ENCODE measurements at places on chromosomes 7 and 10.

DNA sequence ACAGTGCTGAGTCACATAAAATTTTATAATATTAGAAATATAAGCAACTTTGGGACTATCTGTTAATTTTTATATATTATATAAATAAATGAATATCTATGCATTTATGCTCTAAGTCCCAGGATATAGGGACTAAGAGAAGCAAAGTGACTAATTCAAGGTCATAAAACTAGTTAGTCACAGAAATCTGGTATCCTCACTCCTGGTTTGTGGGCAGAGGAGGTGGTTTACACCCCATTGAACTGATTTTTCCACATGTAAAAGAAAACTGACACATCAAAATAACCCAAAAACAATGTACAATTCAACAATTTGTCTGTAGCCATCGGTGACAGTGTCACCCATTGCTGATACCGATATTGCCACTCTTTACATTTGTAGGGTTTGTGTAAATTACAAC lies 3.0 kb downstream of the PCLO start:
- DNase-seq, result no peak

DNA sequence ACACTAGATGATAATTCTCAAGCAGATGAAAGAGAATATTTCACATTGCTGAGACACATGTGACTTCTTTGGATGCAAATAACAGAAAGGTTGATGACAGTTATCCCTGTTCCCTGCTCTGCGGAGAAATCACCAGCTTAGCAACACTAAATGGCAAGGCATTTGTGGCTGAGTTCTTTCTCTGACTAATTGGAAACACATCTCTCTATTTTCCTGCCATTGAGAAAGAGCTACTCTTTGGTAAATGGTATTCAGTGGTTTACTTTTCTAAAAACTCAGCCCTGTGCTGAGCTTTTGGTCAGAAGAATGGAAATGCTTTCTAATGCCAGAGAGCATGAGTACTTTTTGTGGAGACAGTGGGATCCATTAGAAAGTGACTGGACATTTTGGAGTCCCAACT lies 771.4 kb downstream of the LRMDA start:
- peak; percentile 85 for DNase-seq

GRCh38 chr10:13758756-13759155 lies 172.0 kb downstream of the PRPF18 start:
- peak; percentile 18 for DNase-seq

DNA sequence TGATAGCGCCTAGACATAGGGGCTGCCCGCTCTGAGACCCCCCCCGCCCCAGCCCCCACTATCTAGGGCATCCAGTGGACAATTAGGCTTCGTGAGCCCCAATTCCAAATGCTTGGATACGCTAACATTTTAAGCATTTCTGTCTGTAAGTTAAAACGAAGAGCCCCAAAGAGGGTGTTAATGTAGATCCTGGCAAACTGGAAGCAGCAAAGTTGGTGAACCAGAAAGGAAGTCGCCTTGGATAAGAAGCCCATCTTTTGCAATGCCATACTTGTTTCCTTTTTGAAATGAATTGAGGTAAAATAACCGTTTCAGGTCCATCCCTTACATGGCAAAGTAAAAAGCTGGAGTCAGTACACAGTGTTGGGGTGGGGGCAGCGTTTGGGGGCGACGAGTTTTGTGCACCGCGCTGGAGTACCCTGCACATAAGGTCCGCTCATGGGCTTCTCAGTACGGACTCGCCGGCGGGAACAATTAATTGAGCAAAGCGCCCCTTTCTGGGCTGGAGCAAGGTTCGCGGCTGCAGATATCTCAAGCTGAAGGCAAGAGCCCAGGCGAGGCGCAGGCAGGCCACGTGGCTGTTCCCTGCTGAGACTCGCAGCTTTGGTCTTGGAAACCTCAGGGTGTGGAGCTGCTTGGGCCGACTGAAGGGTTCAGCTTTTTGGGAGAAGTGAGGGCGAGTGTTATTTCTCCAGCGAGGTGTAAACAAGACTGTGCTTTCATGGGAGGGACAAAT lies 1.4 kb upstream of the TWIST1 start:
- DNase-seq, result peak; percentile 28

DNA sequence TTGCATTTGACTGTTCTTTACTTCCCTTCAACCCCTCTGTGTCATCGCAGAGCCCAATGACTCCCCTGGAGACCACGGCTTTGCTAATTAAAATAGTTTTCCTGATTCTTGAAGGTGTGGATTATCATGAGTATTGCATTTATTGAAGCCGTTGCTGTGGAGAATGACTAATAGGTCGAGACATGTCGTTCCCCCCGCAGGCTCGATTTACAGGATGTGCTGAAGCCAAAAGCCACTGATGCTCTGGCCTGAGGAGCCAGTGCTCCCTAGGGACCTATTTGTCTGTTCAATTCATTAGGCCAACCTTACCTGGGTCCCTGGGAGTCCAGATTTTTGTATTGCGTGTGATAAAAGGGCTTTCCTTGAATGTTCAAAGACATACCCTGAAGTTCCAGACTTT lies 102.3 kb downstream of the NPTX2 start:
- no peak for DNase-seq

DNA sequence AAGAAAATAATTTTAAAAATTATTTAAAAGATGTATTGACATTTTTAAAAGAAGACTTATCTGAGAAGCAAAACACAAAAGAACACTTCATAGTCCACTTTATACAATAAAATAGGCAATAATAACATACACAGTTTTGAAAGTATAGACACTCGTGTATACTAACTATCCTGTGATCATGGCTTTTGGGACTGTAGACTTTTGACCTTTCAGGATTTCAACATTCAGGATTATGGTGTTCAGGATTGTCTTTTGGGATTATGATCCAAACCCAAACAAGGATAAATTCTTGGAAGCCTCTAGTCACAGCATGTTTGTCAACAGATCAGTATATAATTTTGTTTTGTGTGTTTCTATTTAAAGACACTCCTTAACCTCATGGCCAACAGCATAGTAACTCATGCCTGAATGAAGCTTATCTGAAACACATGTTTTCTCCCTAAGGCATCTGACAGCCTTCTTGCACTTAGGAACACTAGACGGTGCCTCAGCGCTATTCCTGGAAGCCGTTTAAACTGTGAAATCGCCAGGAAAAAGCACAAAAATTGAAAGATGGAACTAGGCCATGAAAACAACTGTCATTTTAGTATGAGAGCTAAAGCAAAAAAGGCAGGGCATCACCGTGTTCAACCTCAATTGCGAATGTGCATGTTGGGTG lies 29.9 kb downstream of the GSAP start:
- DNase-seq, result peak; percentile 5

GRCh38 chr10:79610601-79611191 lies at the start of gene SFTPA1:
SFTPA1 (plus strand) TSS chr10:79610939; CDS start chr10:79611826, 887 bp downstream.
- DNase-seq, result no peak

DNA sequence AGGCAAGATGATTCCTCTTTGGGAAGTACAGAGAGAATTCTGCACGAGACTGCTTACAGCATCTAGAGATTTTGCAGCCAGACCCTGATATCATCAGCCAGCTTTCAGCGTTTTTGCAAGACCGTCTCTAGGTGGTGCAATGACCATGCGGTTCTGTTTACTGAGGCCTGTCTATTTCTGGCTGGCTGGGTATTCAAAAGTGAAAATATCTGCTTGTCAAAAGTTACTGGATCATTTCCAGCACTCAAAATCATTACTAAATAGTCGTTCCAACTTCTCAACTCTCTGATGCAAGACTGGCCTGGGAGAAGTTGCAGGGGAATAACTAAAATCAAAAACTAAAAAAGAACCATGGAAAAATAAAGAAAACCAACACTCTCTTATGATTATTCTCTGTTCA lies 240.1 kb downstream of the ELMO1 start:
- DNase-seq, result peak; percentile 51

- DNase-seq, result peak; percentile 89
Observed at GRCh38 chr10:60827791-60828488, 49.7 kb downstream of the CDK1 start.

GRCh38 chr7:65798111-65799075 lies 74.5 kb upstream of the VKORC1L1 start:
- peak; percentile 77 for DNase-seq

GRCh38 chr7:155916926-155917655 lies 104.8 kb upstream of the SHH start:
- no peak for DNase-seq

GRCh38 chr10:76649723-76650127 lies 987.9 kb downstream of the KCNMA1 start:
- DNase-seq, result peak; percentile 62

- DNase-seq, result no peak
Observed at GRCh38 chr10:65660006-65660405, 1265.8 kb upstream of the LRRTM3 start.

DNA sequence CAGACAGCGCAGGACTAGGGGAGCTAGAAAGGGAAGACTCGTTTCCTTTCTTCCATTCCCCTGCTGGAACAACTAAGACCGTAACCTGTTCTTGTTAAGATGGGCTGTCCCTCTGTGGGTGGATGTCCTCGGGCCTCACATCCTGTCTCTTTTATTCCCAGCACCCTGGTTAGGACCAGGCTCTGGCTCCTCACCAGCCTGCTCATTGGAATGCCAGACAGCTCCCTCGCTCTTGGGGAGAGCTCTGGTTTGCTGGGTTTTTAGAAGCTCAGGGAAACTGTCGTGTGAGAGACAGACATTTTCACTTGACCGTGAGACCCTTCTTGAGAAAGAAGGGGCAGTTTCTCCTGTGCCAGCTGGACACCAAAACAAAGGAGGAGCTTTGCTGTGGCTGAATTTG lies 58.1 kb upstream of the HABP2 start:
- peak; percentile 64 for DNase-seq

GRCh38 chr7:90320418-90320800 lies 695 bp downstream of the FAM237B start:
- DNase-seq, result no peak

- no peak for DNase-seq
Observed at GRCh38 chr7:47938574-47939165, 9.6 kb downstream of the PKD1L1 start.

DNA sequence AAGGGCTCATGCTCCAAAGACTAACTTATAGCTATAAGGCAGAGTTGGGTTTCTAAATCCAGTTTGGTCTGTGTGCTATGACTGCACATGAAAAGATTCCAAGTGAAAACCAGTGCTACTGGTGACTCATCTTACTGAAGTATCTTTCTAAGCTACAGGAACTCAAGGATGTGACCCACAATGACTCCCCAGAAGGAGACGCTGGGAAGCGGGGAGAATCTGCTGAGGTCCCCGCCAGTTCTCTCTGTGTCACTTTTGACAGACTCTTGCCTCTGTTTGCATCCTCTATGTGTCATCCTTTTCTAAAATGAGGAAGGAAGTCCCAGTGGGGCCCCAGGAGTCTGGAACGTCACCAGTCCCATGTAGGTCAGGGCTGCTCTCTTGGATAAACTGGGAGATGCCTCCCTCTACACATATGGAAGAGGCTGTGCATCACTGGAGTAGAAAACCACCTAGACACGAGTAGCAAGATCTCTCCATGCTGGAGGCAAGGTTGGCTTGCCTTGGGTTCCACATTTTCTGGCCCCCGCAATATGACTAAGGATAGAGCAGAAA lies 28.8 kb upstream of the GPR26 start:
- DNase-seq, result peak; percentile 80

- DNase-seq, result no peak
Observed at GRCh38 chr7:143953421-143953820, 1.2 kb upstream of the OR2F1 start.

DNA sequence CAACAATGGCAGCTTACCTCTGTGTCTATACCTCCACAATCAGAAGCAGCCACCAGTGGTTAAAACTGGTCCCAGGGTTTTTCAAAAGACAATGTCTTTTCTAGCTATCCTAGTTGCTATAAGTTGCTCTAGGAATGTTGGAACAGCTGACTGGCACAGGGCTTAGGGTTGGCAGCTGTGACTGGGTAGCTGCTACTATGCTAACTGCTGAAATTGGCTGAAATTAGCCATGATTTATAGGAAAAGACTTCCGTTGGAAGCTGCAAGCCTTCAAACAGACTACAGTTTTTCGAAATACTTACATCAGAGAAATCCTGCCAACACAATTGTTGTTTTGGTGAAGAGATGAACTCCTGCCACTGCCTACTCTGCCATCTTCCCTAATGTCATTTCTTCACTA lies 102.3 kb downstream of the MKX start:
- DNase-seq, result no peak

GRCh38 chr10:26367771-26368170 lies 70.4 kb upstream of the APBB1IP start:
- peak; percentile 61 for DNase-seq

DNA sequence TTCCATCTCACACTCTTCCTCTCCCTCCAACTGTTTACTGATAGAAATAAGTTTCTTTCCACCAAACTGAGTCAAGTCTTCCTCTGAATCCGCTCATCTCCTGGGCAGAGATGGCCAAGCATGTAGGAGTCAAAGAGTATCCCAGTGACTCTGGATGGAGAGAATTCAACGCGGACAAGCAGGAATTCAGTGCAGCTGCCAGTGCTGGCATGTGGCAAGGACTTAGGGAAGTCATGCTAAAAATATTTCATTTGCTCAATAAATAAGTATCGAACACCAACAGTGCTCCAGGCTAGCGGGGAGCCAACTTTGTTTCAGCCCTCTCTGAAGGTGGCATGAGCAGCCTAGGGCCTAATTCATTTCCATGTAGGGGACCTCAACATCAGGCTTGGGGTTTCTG lies 351.6 kb upstream of the ZMIZ1 start:
- peak; percentile 85 for DNase-seq

GRCh38 chr7:139511315-139511714 lies 12.2 kb upstream of the CLEC2L start:
- DNase-seq, result no peak

DNA sequence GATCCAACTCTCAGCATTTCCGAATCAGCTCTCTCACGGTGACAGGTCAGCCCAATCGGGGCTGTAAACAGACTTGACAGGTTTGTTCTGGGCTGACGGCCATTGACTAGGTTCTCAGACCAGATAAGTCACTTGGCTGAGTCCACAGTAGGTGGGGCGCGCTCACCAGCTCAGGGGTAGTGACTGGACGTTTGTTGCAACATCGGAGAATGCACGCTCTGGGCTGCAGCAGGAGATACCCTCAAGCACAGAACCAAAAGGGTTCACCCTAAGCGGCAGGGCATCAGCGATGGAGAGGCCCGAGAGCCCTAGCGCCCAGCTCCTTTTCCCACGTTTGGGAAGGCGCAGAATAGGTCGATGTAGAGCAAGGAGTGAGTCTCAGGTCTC lies 1.8 kb downstream of the KLLN start:
- DNase-seq, result peak; percentile 87

GRCh38 chr7:105177026-105177425 lies 163.0 kb downstream of the KMT2E start:
- no peak for DNase-seq

GRCh38 chr7:8982338-8982992 lies 549.1 kb downstream of the NXPH1 start:
- no peak for DNase-seq

DNA sequence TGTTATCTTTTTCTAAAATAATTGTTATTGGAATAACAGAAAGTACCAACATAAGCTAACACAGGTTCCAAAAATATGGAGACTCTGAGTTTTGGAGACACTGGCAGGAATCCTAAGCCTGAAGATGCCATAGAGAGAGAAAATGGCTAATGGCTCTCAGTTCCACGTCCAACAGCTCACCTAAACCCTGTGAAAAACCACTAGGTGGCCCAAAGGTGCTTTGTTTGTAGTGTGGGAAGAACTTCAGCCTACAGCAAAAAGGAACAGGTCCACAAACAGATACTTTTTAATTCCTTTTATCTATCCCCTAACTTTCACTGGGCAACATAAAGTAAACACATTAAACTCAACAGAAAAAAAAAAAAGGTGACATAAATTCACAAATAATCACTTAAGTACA lies 272.3 kb downstream of the SEMA3D start:
- DNase-seq, result no peak

GRCh38 chr7:90094030-90094429 lies 60.2 kb upstream of the STEAP1 start:
- DNase-seq, result no peak

GRCh38 chr10:89335226-89335625 lies 7.4 kb downstream of the IFIT3 start:
- no peak for DNase-seq

- DNase-seq, result no peak
Observed at GRCh38 chr10:18479502-18479901, 171.9 kb downstream of the NSUN6 start.

All from EH (cell line).